ENCODE measurements at places on chromosomes 4 and X.

DNA sequence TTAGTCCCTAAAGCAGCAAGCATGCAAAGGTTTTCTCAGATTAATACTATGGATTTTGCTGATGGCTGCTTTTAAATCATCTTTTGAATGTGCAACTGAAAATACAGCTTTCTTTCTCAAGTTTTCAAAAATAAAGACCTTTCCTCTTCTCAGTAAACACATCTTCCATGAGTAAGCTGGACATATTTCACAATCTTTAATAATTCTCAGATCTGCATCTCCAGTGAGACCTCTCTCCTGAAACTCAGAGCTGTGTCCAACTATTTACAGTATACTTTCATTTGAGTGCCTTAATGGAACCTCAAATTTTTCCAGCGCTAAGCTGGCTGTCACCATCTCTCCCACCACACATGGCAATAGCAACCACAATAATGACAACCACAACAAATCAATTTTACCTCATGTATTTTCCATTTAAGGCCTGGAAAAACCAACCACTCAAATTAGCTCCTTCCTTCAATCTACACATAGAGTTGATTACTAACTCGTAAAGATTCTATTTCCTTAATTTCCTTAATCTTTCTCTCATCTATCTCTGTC is 192.4 kb upstream of the RPL34 start:
- no peak for DNase-seq

GRCh38 chr4:8738471-8738931 is 133.1 kb downstream of the HMX1 start:
- no peak for DNase-seq

- DNase-seq = no peak
These were observed 15.6 kb downstream of the PGK1 start for GRCh38 chrX:78119521-78120227.

- no peak for DNase-seq
These were observed 13.1 kb upstream of the AFF1 start for GRCh38 chr4:86921608-86922252.

DNA sequence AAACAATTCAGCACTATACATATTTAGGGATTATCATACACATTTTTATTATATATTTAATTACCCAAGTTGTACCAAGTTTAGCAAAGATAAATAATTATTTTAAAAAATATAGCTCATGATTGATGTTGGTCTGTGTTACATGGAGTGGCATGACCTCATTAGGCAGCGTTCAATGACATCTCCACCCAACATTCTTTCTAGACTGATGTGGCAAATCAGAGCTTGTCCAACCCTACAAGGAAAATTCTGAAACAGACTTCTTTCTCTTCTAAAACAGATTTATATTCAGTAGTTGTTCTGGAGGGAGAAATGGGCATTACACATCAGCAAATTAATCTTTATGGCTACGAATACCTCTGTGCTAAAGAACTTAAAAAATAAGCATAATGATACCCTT is 189.7 kb downstream of the PDGFC start:
- no peak for DNase-seq

- no peak for DNase-seq
These were observed 133.0 kb downstream of the SHROOM4 start for GRCh38 chrX:50680990-50681389.

GRCh38 chr4:86160426-86160825 is 199.4 kb downstream of the MAPK10 start:
- DNase-seq = no peak

DNA sequence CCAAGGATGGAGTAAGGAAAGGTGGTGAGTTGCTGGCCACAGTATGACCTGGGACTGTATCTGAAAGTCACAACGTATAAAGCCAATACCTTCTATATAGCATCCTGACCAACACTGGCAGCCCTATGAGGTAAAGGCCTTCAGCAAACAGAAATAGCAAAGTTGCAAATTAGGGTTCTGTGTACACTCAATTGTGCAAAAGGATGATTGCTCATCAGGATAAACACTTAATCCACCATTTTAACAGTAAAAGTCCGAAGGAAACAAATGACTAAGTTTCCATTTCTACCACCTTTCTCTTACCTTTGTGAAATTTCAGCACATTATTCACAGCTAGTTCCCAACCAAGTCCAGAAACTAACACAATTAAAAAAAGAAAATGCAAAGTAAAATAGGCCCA is 1.4 kb upstream of the FNIP2 start:
- no peak for DNase-seq

GRCh38 chr4:33606951-33607350 is 2637.4 kb downstream of the ARAP2 start:
- DNase-seq = no peak

GRCh38 chrX:776529-777230 is 146.1 kb downstream of the SHOX start:
- no peak for DNase-seq

DNA sequence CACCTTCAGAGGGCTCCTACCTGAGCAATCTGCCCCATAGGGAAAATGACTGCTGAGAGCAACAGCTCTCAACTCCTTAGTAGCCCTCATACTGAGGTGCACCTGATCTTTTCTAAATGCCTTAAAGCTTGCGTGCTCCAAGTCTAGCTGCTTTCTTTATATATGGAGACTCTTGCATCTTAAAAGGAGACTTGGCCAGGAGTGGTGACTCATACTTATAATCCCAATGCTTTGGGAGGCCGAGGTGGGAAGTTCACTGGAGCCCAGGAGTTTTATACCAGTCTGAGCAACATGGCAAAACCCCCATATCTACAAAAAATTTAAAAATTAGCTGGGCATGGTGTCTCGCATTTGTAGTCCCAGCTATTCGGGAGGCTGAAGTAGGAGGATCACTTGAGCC is 78.1 kb upstream of the TRIM2 start:
- no peak for DNase-seq

DNA sequence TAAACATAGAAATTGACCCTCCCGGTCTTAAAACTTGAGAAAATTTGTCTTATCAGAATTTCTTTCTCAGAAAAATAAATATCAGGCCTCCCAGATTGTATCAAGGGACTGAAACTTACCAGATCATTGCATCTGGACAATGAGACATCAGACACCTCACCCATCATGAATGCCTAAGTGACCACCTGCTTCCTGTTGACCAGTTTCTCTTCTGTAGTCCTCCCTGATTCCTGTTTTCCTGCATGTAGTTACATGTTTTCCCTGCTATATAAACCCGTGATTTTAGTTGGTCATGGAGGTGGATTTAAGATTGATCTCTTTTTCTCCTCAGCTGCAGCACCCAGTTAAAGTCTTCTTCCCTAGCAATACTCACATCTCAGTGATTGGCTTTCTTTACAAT is 548.1 kb downstream of the PPP4R3C start:
- no peak for DNase-seq

DNA sequence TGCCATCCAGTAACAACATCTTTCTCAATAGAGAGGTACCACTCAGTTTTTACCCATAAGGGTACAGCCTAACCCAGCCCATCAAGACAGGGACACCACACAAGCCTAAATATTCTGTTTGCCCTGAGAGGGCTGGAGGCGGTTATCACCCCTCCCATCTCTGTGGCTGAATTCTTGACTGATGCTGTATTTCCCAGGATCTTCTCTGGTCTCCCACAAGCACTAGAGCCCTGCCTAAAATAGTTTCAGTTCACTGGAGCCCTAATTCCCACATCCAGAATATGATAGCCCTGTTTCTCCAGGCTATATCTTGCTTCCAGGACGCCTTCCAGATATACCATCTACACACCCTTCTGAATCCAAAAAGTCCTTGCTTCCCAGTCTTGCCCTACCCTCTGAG is 91.6 kb upstream of the NMU start:
- no peak for DNase-seq

Data from activated CD4-positive, alpha-beta T cell treated with anti-CD3 and anti-CD28 coated beads for 1 hour (primary cell).